ENCODE measurements at places on chromosomes 6 and 20.

GRCh38 chr6:38415231-38416005 is 224.3 kb downstream of the BTBD9 start:
- no peak for DNase-seq

DNA sequence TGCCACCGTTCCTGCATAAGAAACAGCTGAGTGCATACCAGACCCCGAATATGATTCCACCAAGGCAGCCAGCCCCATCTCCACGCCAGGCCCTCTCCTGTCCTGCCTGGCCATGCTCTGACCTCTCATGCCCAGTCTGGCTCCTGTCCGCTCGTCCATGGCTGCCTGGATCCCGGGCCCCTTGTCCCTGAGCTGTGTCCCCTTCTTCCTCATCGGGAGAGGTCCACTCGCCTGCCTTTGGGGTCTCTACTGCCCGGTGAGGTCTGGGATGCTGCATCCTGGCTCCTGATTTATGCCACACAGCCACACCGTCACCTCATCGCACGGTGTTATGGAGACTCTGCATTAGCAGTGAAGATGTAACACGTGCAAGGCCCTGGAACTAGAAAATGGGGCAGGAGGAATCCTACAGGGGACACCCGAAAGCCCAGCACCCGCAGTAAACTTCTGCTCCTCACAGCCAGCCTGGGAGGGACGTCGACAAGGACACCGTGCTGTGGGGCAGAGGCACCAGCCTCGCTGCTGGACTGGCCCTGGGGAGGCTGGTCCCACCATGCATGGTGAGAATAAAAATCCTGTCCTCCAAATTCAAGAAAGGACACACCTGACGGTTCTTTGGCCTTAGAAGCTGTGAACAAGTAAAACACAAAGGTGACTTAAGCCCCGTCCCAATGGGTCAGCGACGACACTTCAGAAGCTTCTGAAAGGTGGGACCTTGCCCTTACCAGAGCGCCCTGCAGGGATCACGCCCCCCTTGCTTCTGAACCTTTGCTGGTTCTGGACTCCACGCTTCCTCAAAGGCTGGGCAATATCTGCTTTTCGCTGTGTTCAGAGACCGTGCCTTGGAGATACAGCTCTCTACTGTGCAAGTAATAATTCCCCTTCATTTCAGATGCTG is 103.0 kb downstream of the DLL1 start:
- DNase-seq, result no peak

DNA sequence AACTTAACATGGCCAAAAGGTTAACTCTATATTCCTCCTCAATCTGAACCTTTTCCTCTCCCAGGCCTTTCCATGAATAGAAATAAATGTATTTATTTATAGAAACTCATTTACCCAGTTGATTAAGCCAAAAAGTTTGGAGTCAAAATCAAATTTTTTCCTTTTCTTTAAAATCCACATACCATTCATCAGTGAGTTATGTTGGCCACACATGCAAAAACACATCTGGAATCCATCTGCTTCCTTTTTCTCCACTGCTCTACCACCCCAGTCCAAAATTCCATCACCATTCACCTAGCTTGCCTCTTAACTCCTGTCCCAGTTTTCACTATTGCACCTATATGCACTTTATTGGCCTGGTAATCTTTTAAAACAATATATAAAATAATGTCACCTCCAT is 62.4 kb upstream of the TMEM200A start:
- DNase-seq, result no peak

GRCh38 chr20:20327746-20328145 is 40.2 kb upstream of the INSM1 start:
- no peak for DNase-seq

DNA sequence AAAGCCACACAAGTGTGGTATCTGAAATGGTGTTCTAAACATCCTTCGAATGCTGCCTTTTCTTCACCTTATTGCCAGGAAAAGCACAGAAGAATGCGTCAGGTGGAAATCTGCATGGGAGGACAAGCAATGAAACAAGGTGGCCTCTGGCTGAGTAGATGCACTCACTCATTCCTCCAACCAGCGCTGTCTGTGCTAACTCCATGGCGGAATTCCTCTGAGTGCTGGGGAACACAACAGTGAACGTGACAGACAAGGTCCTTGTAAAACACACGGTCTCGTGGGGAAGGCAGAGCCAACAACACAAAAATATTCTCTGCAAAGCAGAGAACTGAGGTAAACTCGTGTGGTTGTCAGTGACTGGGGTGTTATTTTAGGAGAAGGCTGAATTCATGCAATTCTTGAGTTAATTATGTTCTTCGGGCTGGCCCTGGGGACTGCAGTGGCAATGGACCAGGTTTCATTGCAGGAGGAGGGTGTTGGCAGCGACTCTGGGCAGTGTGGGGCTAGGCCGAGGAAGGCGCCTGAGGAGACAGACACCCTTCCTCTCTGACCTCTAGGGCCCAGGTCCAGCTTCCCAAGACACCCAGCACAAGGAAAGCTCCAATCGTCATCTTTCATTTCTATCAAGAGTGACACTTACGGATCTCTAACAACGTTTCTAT is 339.7 kb downstream of the PRKN start:
- DNase-seq, result no peak

DNA sequence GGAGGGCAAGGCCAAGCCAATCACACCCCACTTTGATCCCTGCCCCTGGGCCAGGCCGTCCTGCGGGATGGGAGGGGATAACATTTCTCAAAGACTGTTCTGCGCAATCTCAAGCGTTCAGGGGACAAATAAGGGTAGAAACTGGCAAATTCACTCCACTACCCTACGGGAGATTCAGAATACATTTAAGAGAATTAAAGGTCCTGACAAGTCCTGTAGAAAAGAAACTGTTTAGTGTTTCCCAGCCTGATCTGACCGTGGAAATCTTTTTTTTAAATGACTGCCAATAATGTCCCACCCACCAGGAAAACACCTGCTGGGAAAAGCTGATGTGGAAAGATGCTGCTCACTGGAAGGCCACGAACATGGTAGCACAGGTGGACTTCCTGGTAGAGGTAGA is 140.6 kb upstream of the RNF24 start:
- DNase-seq, result no peak

DNA sequence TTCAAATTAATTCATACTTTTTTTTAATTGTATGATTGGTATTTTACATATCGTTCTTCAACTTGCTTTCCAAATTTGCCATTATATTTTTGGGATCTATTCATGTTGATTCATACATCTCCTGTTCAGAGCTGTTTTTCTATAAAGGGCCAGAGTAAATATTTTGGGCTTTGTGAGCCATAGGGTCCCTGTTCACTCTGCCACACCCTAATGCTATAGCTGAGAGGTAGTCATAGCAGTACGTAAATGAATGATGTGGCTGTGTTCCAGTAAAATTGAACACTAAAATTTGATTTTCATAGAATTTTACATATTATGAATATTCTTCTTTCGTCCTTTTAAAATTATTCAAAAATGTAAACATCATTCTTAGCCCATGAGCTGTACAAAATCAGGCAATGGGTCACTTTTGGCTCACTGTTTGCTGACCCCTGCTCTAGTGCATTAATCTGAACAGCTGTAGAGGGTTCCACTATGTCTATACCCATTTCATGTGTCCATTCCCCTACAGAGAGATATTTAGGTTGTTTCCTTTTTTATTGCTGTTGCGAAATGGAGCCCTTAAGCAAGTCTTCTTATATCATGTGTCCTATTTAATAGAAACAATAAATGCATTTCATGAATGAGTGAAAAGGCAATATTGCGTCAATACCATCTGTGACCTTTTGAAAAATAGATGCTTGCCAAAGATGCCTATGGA is 136.4 kb upstream of the SALL4 start:
- no peak for DNase-seq

- no peak for DNase-seq
These were observed 133.8 kb downstream of the BACH2 start for GRCh38 chr6:90162648-90163387.

DNA sequence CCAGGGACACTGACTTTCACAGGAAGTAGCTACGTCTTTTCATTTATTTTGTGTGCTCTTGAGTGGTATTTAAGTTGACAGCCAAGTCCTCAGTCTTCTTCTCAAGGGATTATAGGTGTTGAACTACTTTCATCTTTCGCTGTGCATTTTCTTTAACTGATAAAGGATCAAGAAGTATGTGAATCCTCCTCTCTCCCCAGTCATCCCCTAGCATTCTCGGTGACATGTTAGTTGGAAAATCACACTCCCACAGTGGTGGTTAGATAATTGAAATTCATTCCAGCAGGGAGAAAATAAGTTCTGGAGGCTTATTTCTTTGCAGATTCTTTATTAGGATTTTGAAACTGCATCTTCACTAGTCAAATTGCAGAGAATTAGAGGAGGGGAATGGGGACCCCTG is 569.4 kb downstream of the MEI4 start:
- no peak for DNase-seq

DNA sequence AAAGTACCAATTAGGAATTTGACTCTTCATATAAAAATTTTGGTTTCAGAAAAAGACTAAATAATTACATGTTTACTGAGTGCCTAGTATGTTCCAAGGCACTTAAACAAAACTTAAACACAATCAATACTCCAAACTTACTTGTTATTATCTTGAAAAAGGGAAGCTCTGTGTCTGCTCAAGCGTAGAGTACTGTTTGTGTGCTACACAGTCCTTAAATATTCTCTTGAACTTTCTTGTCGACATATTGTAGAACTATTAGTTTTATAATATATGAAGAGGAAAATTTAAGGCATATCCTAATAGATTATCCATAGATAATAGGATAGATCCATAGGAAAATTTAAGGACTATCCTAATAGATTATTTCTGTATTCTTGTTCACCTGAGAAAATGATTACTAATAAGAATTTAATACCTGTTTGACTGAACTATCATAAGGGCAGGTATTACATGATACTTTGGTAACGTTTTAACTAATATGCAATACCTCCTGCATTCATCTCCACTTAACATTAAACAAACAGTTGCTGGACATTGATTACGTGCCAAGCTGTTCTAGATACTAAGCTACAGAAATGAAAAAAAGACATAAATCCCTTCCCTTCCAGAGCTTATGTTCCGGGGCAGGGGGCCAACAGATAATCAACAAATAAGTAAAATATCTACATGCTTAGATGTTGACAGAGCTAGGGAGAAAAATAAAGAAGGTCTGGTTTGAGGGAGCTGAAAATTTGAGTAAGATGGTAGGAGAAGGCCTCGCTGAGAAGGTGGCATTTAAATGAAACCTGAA is 115.2 kb upstream of the BCLAF1 start:
- DNase-seq, result no peak

DNA sequence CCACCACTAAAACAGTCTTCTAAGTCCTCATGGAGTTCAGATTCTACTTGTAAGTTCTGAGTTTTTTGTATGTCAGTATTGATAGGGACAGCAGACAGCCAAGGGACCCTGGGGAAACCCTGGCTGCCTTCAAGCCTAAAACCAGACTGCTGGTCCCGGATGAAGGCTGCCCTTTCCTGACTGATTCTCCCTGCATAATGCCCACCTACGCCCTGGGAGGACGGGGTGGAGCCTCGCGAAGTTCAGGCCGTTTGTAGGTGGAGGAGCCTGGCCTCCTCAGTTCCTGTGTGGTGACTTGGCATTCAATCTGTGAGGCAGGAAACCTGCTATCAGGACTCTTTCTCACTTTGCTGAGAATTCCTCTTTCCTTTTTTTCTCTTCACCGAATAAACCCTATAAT is 120.3 kb upstream of the LGSN start:
- DNase-seq, result no peak

GRCh38 chr6:111358454-111358853 is 124.6 kb downstream of the REV3L start:
- no peak for DNase-seq

GRCh38 chr6:35023091-35024000 is 117.8 kb downstream of the TCP11 start:
- no peak for DNase-seq

- DNase-seq, result no peak
These were observed 126.5 kb downstream of the ZFAND3 start for GRCh38 chr6:37946057-37946456.

- DNase-seq, result no peak
These were observed 19.3 kb downstream of the ACSS1 start for GRCh38 chr20:25038591-25039015.

DNA sequence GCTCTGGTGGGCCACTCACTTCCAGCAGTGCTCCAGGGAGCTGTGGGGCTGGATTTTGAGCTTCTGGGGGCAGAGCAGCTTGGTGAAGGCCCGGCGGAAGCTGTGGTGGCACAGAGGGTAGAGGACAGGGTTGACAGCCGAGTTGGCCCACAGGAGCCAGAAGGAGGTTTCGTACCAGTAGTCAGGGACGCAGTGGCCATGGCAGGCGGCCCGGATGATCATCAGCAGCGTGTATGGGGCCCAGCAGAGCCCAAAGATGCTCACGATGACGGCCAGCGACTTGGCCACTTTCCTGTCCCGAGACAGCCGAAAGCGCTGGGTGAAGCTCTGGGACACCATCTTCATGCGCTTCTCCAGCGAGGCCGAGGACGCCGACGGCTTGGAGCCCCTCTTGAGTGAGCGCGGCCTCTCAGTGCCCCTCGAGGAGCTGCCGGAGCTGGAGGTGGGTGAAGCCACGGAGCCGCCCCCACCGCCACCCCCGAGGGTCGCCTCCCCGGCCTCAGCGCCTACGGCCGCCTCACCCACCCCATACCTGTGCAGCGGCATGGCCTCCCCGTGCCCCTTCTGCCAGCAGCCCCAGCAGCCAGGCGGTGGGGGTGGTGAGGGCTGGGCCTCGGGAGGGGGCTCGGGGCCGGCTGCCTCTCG is 4.0 kb downstream of the HRH3 start:
- no peak for DNase-seq

- peak; percentile 73 for DNase-seq
These were observed 94.0 kb downstream of the CD83 start for GRCh38 chr6:14211562-14211942.

GRCh38 chr6:46347669-46348068 is 143.6 kb downstream of the RCAN2 start:
- no peak for DNase-seq

- DNase-seq, result no peak
These were observed 137.1 kb upstream of the OLIG3 start for GRCh38 chr6:137631323-137631722.

DNA sequence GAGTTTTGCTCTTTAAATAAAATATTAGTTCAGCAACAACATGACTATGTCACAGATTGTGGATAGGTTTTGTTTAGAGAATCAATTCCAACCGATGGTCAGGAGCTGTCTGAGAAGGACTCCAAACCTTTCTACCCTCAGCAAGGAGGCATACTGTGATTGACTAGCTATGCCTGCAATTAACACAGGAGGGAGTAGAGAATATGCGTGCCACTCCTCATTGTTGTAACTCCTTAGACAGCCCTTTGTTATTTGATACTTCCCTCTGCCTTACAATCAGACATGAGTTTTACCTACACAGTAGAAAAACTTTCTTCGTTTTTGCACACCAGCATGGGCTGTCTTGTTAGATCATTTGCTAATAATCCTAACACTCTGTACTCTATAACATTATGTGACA is 796.5 kb downstream of the PRIM2 start:
- DNase-seq, result no peak

DNA sequence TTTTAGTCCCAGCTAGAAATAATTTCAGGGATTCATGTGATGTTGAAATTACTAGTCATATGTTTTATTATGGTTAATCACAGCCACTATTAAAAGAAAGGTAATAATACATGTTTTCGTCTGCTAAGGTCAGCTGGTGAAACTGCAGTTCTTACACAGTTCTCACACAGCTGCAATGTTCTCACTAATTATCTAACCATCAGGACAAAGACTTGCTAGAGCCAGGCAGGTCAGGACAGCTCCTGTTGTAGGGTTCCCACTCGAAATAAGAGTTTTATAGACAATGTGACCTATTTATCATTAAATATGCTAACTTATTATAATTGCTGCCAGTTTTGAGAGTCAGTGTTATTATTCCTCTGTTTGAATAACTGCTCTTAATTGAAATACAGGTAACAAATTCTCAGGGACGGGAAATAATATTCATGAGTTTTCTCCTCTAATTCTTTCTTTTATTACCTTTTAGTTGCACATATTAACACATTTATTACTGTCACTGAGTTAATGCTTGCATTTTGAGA is 97.9 kb downstream of the GJA1 start:
- DNase-seq, result no peak

Data from sciatic nerve (tissue), 2 donors.